Left forelimb (tissue), 1 donor: ENCODE measurements at places on chromosomes 13 and 19.

GRCh38 chr13:44680746-44681355, 104.7 kb upstream of the TSC22D1 start:
- DNase-seq: no peak

- no peak for DNase-seq
These were observed 49.0 kb upstream of the OXGR1 start for GRCh38 chr13:97043302-97043701.

DNA sequence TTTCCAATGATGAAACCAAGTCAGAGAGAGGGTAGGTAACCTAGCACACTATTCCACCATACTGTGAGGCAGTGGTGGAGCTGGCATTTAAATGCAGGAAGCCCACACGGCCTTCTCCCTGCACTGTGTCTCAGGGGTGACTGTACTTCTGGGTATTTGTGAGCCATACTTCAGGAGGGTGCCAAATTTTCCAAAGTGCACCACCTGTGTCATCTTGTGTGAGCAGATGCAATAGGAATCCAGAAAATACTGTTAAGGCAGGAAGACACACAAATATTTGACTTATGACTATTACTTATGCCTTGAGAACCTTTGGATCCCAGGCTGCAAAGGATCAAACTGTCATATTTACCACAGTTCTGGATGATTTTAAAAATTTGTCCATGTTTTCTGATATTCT, 17.3 kb downstream of the ZNF229 start:
- DNase-seq: no peak

- no peak for DNase-seq
These were observed 56.9 kb downstream of the PEPD start for GRCh38 chr19:33464733-33465115.

GRCh38 chr19:40533508-40533907, 43.2 kb upstream of the SHKBP1 start:
- no peak for DNase-seq

- no peak for DNase-seq
These were observed 22.0 kb downstream of the MISP start for GRCh38 chr19:772730-773436.

- DNase-seq: peak; percentile 86
These were observed 1.7 kb upstream of the ELANE start for GRCh38 chr19:850221-850978.

GRCh38 chr13:82070416-82070815, 1729.5 kb upstream of the SPRY2 start:
- no peak for DNase-seq

GRCh38 chr13:37385956-37386670, 212.5 kb downstream of the POSTN start:
- DNase-seq: no peak

GRCh38 chr13:113577881-113578435, 6.6 kb upstream of the TFDP1 start:
- no peak for DNase-seq

DNA sequence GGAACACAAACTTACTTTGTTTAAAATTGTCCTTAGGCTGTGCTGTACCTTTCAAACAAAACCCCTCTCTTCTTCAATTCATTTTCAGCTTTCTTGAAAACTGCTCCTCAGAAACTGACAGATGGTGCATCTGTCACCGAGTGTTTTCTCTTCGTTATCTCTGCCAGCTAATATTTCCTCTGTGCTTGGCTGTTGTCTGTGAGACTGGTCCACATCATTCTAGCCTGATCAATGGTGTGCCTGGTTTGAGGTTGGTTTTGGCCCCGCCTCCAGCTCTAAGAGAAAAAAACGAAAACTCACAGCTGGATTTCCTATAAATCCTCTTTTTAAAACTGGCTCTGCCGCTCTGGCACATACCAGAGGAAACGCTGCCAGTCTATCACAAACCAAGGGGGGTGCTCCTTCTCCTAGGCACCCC, 79.7 kb downstream of the STARD13 start:
- DNase-seq: no peak

- no peak for DNase-seq
These were observed 106.4 kb downstream of the ZNF486 start for GRCh38 chr19:20273376-20273775.

DNA sequence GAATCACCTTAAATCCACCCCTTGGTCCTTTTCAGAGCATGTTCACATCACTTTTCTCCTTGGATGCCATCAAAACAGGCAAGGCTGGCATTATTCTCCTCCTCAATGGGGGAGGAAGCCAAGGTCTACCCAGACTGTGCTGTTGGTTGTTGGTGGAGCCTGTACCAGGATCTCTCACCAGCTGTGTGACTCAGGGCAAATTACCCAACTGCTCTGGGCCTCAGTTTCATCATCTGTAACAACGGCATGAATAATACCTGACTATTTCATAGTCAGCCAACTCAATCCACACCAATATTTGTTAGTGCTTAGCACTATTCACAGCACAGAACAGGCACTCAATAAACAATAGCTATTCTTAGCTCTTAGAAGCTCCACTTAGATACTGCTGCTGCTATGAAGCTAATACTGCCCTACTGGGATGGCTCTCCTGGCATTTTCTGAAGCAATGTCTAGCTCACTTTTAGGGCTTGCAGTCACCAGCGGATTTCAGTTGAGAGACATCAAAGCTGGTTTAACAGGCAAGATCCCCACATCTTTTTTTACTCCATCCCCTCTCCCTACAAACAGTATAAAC, 116.9 kb downstream of the CCNA1 start:
- DNase-seq: no peak

- DNase-seq: no peak
These were observed 2747.8 kb downstream of the PCDH9 start for GRCh38 chr13:64482373-64482772.

GRCh38 chr19:17554968-17555479, 425 bp upstream of the COLGALT1 start:
- no peak for DNase-seq

- DNase-seq: no peak
These were observed 13.0 kb downstream of the OR7A5 start for GRCh38 chr19:14821937-14822336.

DNA sequence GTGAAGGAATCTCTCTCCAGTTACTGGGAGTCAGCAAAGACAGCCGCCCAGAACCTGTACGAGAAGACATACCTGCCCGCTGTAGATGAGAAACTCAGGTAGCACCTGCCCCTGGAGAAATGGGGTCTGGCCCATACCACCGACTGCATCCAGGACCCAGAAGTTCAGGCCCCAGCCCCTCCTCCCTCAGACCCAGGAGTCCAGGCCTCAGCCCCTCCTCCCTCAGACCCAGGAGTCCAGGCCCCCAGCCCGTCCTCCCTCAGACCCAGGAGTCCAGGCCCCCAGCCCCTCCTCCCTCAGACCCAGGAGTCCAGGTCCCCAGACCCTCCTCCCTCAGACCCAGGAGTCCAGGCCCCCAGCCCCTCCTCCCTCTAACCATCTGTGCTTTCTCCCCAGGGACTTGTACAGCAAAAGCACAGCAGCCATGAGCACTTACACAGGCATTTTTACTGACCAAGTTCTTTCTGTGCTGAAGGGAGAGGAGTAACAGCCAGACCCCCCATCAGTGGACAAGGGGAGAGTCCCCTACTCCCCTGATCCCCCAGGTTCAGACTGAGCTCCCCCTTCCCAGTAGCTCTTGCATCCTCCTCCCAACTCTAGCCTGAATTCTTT, 3.0 kb downstream of the APOC2 start:
- no peak for DNase-seq

DNA sequence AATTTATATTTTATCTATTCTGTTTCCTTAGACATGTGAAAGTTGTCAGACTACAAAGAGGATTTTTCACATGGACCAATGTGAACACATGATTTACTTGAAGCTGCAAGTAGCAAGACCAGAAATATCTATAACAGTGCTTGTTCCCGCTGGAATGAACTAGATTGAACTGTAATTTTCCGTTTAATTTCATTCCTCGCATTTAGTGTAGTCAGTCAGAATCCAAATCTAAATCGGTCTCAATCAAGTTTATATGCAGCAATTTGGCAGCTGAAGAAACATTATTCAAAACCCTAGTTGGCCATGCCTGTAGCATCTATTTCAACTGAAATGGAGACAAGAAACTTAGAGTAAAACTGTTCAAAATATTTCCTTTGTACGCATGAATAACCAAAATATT, 570.7 kb upstream of the SLITRK5 start:
- DNase-seq: no peak

GRCh38 chr19:48918801-48919247, 14.7 kb upstream of the DHDH start:
- DNase-seq: no peak

GRCh38 chr19:289651-290371, 1.4 kb downstream of the PLPP2 start:
- DNase-seq: no peak

- no peak for DNase-seq
These were observed 50.8 kb downstream of the MBD3L2B start for GRCh38 chr19:6970443-6970842.

DNA sequence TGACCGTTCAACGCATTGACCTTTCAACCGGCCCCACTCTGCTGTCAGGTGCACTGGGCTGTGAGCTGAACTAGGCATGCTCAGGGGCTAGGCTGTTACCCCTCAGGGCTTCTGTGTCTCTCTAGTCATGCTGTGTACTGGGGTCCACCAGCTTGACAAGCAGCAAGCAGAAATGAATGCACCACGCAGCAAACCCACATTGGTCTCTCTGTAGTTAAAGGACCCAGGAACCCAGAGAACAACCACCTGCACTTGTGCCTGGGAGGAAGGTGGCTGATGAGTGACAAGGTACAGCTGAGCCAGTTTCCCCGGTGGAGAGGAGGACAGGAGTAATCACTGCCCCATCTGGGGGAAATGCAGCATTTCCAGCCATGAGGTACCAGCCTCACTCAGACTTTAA, 159.9 kb downstream of the USP12 start:
- no peak for DNase-seq

DNA sequence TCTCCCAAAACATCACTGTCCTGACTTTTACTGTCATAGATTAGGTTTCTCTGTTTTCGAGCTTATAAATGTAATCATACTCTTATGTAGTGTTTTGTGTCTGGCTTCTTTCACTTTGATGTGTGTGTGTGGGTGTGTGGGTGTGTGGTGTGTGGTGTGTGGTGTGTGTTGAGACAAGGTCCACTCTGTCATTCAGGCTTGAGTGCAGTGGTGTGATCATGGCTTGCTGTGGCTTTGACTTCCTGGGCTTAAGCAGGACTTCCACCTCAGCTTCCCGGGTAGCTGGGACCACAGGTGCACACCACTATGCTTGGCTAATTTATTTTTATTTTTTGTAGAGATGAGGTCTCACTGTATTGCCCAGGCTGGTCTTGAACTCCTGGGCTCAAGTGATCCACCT, 59.6 kb downstream of the PDS5B start:
- no peak for DNase-seq

DNA sequence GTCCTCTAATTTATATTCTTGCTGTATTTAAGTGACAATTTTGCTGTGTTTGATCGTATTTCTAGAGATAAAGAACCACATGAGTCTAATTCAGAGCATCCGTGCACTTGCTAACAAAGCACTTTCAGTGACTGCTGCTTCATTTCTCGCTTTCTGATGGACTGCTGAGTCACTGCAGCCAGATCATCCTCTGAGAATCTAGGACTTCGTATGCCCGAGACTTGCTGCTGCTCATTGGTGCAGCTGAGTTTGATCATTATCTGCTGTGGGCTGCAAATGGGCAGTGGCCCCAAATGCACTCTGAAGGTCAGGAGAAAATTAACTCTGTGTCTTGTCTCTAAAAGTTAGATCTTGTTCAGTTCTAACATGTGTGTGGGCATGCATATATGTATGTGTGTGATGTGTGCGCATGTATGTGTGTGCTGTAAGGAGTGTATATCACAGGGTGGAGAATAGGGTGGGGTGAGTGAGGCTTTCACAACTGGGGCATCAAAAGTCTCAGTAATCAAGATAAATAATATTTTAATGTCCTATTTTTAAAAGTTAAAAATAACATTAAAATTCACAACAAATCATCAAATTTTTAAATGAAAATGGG, 342.6 kb downstream of the MTUS2 start:
- DNase-seq: no peak

- no peak for DNase-seq
These were observed 2020.1 kb upstream of the PCDH20 start for GRCh38 chr13:63435667-63436324.

- no peak for DNase-seq
These were observed 1.2 kb downstream of the CIRBP start for GRCh38 chr19:1270213-1270853.

- DNase-seq: peak; percentile 100
These were observed at the start of gene PTBP1 for GRCh38 chr19:796692-797527. Gene PTBP1, plus strand, starts transcription at chr19:797452. Its CDS starts 46 bp downstream, at chr19:797498.

DNA sequence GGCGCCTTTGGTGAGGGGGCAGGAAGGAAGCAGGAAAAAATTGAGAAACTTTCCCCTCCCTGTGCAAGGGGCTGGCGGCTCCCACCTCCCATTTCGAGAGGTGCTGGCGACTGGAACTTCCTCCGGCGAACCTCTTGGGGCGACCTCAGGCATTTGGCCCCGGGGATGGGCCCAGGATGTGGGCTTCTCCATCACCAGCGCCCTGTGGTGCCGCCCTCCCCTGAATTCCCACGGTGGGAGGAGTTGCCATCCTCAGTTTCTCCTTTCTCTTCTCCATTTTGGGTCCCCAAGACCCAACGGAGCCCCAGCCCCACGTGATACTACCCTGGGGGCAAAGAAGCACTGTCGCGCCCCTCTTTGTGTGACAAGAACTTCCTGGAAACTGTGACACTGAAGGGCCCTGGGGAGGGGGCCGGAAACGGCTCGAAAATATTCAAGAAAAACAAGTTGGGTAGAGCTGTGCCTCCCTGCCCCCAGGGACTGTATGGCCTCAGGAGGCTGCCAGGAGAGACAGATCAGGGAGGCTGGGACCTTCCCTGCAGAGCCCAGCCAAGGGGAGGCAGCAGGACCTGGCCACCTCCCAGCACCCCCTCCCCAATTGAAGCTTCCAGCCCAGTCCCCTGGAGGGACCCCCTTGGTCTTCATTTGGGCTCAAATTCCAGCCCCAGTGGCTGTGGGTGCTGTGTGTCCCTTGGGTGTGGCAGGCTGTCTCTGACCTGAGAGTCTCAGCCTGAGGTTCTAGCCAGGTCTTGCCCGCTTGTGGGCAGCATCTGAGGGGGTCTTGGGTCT, 16.2 kb upstream of the AP1M2 start:
- no peak for DNase-seq

GRCh38 chr19:30479231-30479630, 107.0 kb downstream of the ZNF536 start:
- DNase-seq: no peak

DNA sequence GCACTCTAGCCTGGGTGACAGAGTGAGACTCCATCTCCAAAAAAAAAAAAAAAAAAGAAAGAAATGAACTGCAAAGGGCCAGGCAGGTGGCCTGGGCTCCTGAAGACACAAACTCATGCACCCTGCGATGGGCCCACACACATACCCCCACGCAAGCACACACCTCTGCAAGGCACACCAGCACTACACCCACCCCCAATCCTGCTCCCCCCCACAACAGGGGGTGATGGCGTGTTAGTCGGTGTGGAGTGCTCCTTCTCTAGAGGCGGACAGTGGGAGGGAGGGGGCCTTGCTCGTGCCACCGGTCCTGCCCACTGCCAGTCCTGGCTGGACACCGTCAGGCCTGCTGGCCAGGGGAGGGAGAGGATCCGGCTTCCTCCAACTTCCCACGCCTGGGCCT, 1.6 kb upstream of the SLC8A2 start:
- DNase-seq: no peak
